Left kidney (tissue), 8 donors: ENCODE measurements at places on chromosomes 5 and 9.

DNA sequence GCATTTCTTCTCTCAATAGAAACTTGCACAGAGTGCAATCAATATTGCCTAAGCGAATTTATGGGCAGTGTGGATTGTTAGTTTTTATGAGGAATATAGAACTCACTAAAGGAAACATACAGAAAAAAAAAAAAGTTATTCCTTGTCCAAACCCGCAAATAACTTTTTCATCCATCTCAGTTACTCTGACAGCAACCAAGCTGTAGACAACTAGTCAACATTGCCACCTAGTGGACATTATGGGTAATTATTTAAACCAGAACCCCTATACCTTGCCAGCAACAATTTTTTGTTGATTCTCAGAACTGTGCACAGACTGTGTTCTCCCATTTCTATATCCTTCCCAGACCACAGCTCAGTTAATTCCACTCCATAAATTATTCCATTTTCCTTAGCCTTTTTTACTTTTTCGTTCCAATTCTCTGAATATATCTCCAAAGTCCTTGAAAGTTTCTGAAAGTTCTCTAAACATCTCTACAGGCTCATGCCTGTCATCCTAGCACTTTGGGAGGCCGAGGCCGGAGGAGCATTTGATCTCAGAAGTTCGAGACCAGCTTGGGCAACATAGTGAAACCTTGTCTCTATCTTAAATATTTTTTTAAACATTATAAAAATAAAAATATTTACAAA lies 2.6 kb upstream of the AFAP1L1 start:
- DNase-seq: peak; percentile 21

GRCh38 chr5:56522960-56523359 lies 289.8 kb upstream of the ANKRD55 start:
- DNase-seq: no peak

GRCh38 chr5:172929371-172929838 lies 29.8 kb upstream of the RPL26L1 start:
- DNase-seq: no peak

DNA sequence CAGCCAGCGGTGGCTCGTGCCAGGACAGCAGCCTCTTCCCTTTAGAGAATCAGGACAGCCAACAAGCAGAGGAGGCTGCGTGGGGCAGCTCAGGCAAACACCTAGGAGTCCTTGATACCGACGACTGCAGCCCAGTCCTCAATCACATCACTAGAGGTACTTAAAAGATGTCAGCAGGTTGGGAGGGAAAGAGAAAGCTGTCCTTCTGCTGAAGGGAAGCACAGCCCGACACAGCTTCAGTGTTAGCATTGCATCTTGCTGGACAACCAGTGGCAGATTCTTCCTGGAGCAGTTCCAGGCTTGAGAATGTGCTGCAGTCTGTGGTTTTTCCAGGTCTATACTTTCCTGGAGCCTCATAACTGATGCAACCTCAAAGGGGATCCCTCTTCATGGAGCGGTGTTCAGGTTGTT lies 230.5 kb downstream of the SYK start:
- DNase-seq: no peak

DNA sequence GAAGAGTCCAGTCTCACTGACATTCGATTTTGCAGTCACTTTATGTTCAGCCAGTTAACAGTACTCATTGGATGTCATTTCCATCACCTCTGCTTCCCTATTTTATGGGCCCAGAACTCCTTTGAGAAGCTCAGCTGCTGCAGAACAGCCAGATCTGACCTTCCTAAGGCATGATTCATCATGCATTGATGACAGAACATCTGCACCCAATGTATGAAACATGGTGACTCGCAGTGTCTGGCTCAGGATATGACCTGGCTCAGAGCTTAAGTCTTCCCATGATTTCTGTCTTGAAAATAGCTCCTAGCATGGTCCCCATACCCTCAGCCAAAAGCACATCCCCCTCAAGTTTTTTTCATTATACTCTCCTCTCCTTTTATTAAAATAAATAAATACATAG lies 92.6 kb upstream of the TRIM32 start:
- no peak for DNase-seq

- no peak for DNase-seq
These were observed 7.3 kb downstream of the PITX1 start for GRCh38 chr5:135026645-135027265.

- no peak for DNase-seq
These were observed 1619.0 kb upstream of the WWC1 start for GRCh38 chr5:166672431-166672830.

DNA sequence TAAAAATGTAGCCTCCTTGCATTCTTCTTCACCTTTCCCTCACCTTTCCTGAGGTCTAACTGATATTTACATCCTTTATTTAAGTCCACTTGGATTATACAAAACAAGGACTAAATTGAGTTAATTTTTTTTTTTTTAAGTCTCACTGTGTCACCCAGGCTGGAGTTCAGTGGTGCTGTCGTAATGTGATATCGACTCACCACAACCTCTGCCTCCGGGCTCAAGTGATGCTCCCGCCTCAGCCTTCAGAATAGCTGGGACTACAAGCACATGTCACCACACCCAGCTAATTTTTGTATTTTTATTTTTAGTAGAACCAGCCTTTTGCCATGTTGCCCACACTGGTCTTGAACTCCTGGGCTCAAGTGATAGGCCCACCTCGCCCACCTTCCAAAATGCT lies 195.3 kb downstream of the BNC2 start:
- DNase-seq: no peak

DNA sequence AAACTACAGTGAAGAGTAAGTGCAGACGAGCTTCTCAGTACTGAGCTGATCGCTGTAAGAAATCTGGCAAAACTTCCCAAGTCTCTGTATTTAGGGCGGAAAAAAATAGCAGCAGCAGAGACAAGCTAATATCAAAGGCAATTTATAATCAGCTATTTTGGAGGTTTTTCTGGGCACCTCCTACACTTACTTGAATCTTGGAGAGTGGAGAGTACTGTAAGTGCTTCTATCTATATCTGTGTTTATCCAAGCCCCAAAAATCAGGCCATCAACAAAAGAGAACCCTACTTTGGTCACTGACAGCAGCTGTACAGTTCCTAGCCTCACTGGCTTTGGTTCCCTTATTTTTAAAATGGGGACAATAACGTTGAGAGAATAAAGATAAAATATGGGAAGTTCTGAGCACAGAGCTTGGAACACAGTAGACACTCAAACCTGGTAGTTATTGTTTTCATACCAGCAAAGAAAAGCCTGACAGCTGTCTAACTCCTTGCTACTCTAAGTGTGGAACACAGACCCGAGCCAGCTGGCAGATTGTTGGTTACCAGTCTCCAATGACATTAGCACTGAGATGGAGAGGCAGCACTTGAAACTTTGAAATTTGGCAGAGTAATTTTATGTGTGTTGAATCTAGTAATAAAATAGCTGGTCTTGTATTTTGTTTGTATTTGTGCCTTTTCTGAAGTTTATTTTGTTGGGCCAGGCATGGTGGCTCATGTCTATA lies 96.0 kb upstream of the SLC28A3 start:
- no peak for DNase-seq

DNA sequence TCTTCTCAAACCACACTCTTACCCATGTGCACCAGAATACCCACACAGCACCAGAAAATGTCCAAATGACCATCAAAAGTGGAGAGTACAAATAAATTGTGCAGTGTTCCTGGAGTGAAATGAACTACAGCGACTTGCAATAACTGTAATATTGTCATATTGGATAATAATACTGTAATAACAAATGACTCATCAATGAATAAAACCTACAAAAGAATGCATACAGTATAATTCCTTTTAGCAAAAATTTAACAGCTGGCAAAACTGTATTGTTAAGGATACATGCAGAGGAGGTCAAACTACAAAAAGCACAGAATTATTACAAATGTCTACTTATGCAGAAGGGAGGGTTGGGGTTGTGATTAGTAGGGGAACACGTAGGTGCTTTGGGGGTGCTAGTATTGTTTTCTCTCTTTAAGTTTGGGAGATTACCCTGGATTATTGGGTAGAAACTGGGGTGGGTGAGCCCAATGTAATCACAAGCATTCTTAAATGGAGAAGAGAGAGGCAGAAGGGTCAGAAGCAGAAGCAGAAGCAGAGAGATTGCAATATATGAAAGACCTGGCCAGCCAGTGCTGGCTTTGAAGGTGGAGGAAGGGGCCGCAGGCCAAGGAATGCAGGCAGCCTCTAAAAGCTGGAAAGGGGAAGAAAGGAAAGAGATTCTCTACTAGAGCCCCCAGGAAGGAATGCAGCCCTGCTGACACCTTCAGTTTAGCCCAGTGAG lies 21.8 kb downstream of the IRF1 start:
- no peak for DNase-seq
